ENCODE measurements at places on chromosomes 4 and X. TPM values are rescaled to one million over a fixed set of nuclear protein-coding genes. Genes with fewer than 3 reads are reported as not detected.

Gene NKAP
- 1.5 TPM for total RNA-seq

Gene PABPC1L2B
- total RNA-seq: not detected

Gene TLR7
- total RNA-seq: not detected

Gene PLAC8
- total RNA-seq: not detected

Gene MAGEA2B
- total RNA-seq: not detected

Gene TMEM156
- total RNA-seq: not detected

Gene TMEM271
- total RNA-seq: not detected

Gene SMIM10L2A
- total RNA-seq: 0.35 TPM

Gene TMSB15B
- total RNA-seq: 5.7 TPM

Gene GUCY1A1
- 0.08 TPM for total RNA-seq

Gene XKRX
- 0.60 TPM for total RNA-seq

Gene TNMD
- not detected for total RNA-seq

Gene LAP3
- total RNA-seq: 111 TPM

Gene IQCM
- not detected for total RNA-seq

Gene GPRASP1
- 6.2 TPM for total RNA-seq

Gene HTR2C
- total RNA-seq: not detected

Gene CYTL1
- total RNA-seq: 0.15 TPM
